ENCODE measurements at places on chromosomes 16 and 17. TPM values are rescaled to one million over a fixed set of nuclear protein-coding genes. Genes with fewer than 3 reads are reported as not detected.

- no peak for DNase-seq
These were observed 116.5 kb downstream of the CLEC16A start for GRCh38 chr16:11060842-11061241.

GRCh38 chr17:42097691-42098631 lies at the start of gene ZNF385C:
Gene ZNF385C (minus strand): TSS chr17:42098473. CDS start chr17:42063056, 35,417 bp downstream.
- no peak for DNase-seq

DNA sequence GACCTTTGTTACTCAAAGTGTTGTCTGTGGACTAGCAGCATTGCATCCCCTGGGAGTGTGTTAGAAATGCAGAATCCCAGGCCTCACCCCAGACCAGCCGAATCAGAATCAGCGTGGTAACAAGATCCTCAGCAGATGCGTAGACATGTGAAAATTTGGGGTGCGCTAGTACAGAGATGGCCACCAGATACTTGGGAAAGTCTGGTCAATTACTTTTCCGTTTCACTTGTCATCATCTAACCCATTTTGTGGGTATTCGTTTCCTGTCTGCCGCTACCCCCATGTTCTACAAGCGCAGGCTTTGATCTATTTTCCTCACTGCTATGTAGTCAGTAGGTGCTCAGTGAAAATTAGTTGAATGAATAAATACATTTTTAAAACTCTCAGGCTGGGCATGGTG lies 33.1 kb upstream of the HERPUD1 start:
- no peak for DNase-seq

DNA sequence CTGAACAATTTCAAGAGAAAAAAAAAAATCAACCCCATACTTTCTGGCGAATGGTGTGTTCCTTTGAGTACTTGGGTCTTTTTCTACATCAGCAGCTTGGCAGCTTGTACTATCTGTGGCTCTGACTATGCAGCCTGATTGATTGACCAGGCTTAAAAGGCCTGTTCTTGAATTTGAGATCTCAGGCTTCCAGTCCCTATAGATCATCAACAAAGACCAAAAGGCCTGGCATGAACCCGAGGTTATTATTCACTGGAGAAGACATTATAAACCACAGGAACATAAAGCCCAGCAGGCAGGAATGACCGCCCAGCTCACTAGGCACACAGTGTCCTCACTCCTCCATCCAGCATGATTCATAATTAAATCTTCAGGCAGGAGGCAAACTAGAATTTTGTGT lies 32.1 kb upstream of the CDH3 start:
- no peak for DNase-seq

DNA sequence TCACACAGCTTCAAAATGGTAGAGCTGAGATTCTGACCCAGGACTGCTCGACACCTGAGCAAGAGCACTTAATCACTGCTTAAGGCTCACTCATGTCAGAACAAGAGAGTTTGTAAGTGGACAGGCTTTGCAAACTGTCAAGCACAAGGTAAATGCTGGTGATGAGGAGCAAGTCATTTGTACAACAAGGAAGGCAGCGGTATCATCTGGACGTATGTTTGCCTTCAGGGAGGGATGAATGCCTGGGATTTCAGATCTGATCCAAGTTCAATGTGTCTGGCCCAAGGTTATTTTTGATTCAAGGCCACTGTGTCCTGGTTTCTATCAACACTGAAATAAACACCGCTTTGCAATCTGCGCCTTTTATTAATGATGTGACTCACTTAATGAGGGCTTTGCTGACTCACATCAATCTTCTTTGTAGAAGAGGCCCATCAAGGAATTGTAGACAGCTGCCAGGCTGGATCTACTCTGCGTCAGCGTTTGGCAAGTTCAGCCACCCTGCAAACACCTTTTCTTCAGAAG lies 174.4 kb upstream of the HS3ST3A1 start:
- peak; percentile 47 for DNase-seq

- no peak for DNase-seq
These were observed 16.3 kb downstream of the ANKFY1 start for GRCh38 chr17:4247361-4247970.

DNA sequence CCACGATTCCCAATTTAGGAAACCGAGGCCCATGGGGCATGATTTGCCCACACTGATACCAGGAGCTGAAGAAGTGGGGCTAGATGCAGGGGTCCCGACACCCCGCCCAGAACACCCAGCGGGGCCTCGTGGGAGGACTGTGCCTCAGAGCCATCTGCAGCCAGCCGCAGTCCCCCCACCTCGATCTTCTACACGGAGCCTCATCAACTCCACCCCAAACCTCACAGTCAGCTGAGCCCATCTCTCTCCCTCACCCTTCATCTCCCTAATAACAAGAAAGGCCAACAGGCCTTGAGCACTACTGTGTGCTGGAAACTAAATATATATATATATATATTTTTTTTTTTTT lies 4.2 kb downstream of the ITGAE start:
- DNase-seq: no peak

DNA sequence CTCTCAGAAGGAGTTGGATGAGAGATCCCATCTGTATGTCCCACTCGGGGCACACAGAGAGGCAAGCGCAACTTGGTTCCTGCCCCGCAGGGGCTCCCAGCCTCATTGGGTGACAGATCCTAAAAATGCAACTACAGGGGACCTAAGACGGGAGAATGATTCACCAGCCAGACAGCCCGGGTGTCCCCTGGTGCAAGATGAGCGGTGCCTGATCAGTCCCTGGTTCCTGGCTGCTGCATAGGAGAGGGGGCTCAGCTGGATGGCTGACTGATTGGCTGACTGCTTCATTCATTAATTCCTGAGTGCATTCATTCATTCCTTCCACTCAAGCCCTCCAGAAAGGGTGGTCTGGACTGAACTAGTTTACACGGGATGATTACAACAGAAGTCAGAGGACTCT lies 22.0 kb downstream of the WNT3 start:
- DNase-seq: peak; percentile 18

- no peak for DNase-seq
These were observed 403.4 kb downstream of the GRIN2A start for GRCh38 chr16:9778849-9779248.

GRCh38 chr16:63714876-63715275 lies 1407.0 kb downstream of the CDH11 start:
- DNase-seq: no peak

GRCh38 chr16:8704098-8704497 lies 29.7 kb downstream of the ABAT start:
- no peak for DNase-seq

- DNase-seq: peak; percentile 54
These were observed 270.7 kb downstream of the NTN1 start for GRCh38 chr17:9291912-9292560.

- DNase-seq: no peak
These were observed 19.3 kb downstream of the GDE1 start for GRCh38 chr16:19502395-19503131.

DNA sequence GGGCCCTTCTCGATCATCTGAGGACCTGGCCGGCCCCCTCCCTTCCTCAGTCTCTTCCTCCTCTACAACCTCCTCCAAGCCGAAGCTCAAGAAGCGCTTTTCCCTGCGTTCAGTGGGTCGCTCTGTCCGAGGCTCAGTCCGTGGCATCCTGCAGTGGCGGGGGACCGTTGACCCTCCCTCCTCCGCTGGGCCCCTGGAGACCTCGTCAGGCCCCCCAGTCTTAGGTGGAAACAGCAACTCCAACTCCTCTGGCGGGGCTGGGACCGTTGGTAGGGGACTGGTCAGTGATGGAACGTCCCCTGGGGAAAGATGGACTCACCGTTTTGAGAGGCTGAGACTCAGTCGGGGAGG lies 2.8 kb downstream of the SH2B1 start:
- DNase-seq: no peak

DNA sequence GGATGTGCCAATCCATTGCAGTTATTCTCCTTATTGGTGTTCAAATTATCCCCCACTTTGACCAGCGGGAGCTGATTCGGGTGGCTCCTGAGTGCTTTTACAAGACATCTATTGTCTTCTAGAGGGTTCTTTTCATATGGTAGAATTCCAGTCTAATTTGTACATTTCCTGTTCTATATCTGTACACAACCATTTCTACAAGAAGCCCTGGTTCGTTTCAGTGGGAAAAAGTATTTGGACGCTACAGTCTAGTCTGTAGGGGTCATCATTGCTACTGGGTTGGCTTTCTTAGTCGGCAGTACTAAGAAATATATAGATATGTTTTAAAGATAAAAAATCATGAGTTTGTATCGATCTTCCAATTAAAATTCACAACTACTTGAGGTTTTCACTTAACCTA lies 262.6 kb downstream of the MAP2K6 start:
- DNase-seq: no peak

GRCh38 chr17:29291163-29291752 lies 2.7 kb downstream of the NUFIP2 start:
- no peak for DNase-seq

DNA sequence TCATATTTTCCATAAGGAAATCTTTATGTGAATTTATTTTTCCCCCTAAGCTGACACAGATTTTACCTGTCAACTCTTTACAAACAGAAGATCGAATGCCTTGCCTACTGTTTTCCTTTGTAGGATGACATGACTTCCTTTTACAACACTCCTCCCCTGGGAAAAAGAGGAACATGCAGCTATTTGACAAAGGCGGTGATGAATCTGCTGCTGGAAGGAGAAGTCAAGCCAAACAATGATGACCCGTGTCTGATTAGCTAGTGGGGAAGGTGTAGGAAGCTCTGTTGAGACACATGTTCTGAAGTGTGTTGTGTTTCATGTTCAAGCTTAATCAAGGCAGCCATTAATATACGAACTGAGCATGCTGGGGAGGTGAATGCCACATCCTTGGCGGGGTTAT lies 238.0 kb downstream of the PHKB start:
- DNase-seq: no peak

DNA sequence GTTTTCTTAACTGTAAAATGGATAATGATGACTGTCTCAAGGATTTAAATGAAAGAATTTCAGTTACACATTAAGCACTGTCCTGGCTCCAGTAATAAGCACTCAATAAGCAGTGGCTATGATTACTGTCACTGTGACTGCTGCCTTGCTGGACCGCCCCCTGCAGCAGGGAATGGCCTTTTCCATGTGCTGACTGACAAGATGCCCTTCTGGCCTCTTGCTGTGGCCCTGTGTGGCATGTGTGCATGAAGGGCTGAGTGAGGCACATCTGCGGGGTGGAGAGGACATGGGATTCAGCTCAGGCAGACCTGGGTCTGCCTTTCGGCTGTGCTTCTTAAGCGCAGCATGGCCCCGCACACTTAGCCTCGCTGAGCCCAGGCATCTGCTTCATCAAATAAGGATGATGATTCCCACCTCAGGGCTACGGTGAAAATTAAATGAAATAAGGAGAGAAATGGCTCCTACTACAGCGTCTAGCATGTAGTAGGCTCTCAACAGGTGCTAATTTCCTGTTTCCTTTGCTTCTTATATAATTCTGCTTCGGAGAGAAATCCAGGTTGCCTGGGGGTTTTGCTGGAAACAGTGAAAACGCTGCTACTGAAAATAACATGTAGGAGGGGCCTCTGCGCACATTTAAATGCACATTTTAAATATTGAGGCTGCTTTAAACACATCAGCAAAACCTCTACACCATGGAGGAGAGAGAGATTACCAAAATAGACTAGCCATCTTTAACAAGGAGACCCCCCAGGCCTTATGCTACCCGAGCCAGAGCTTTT lies 183.9 kb downstream of the PARN start:
- DNase-seq: no peak

- no peak for DNase-seq
These were observed 256.6 kb downstream of the CPPED1 start for GRCh38 chr16:12546918-12547607.

GRCh38 chr17:65707780-65708179 lies 146.3 kb upstream of the AXIN2 start:
- DNase-seq: no peak

DNA sequence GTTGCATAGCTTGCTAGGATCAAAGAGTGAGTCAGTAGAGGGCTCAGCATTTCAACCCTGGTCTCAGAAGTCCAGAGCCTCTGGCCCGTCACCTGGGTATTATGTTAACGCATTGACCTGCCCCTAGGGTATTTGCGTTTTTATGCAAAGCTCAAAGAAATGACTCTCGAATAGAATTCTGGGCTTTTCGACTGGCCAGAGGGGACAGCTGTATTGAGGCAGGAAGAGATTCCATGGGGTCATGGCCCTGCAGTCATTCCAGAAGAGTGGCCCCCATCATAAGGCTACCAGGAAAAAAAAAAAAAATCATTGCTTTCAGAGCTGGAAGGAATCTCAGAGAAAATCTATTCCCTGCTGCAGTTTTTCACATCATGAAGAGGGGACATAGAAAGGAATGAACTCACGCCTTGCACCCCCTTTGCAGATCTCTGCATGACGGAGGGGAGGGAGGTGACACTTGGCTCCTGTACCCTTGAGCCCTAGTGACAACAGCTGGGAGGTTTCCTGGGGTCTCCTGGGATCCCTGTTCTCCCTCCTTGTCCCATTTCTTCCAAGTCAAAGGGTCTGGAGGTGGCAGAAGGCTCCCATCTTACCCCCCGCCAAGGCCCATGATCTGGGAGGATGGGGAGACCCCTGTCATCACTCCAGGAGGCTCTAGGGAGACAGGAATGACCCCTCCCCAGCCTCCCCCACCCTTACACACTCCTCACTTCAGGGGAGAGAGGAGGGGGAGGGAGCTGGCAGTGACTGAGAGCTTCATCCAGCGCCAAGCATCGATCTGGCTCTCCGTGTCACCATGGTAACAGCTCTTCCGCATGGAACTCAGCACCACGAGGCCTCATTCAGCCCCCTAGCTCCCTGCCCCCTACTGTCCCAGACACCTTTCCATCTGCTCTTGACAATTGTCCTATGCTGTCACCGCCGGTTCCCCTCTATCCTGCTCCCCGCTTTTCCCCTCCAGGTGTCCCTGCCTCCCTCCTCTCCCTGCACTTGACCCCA lies 35.8 kb downstream of the GP2 start:
- no peak for DNase-seq

- DNase-seq: no peak
These were observed 7.5 kb upstream of the ALKBH5 start for GRCh38 chr17:18176176-18176575.

- DNase-seq: peak; percentile 94
These were observed 12.0 kb upstream of the CD300A start for GRCh38 chr17:74454197-74455024.

DNA sequence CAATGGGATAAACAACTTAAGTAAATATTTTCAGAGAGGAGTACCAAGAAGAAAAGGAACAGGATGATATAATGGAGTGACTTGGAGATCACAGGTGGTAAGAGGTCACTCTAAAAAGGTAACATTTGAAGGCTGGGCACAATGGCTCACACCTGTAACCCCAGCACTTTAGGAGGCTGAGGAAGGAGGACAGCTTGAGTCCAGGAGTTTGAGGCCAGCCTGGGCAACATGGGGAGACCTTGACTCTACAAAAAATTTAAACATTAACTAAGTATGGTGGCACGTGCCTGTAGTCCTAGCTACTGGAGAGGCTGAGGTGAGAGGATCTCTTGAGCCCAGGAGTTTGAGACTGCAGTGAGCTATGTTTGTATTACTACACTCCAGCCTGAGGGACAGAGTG lies 3.4 kb upstream of the TMEM11 start:
- no peak for DNase-seq

The CCL7 gene
- total RNA-seq: not detected

The ZNF597 gene
- 2.1 TPM for total RNA-seq

The CCL1 gene
- not detected for total RNA-seq

The MFAP4 gene
- 143 TPM for total RNA-seq

The FOXJ1 gene
- not detected for total RNA-seq

The CCL3 gene
- total RNA-seq: 1.0 TPM

The GOSR1 gene
- total RNA-seq: 33.5 TPM

The GPATCH8 gene
- 35.9 TPM for total RNA-seq

The PIRT gene
- not detected for total RNA-seq

The CDYL2 gene
- 3.2 TPM for total RNA-seq

The CCDC78 gene
- 0.97 TPM for total RNA-seq

The WNK4 gene
- not detected for total RNA-seq

The SECTM1 gene
- total RNA-seq: 3.4 TPM

The CCDC92B gene
- total RNA-seq: 0.15 TPM

The KRT27 gene
- not detected for total RNA-seq

The SHCBP1 gene
- 0.96 TPM for total RNA-seq

The B4GALNT2 gene
- 0.03 TPM for total RNA-seq
